NCI-H446 treated with DMSO at 0.1 percent for 48 hours (cell line): ENCODE measurements at places on chromosomes 2 and 18.

GRCh38 chr2:39522518-39522877 is 85.4 kb upstream of the MAP4K3 start:
- no peak for DNase-seq

DNA sequence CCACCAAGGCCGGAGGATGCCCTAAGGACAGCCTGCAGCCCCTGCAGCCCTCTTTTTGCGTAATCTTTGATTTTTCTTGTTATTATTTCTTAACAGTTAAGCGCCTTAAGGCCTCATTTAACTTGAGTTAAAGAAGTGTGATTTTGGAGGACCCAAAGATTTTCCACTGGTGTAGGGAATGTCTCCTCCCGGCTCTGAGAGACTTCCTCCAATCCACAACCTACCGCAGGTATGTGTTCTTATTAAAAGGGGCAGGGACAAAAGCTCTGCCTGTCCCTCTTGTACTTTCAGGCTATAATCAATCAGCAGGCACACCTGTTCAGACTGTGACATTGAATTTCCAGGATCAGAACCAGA is 285.1 kb downstream of the PRKCE start:
- DNase-seq: no peak

- DNase-seq: no peak
These were observed 19.7 kb downstream of the EIF5B start for GRCh38 chr2:99356853-99357252.

DNA sequence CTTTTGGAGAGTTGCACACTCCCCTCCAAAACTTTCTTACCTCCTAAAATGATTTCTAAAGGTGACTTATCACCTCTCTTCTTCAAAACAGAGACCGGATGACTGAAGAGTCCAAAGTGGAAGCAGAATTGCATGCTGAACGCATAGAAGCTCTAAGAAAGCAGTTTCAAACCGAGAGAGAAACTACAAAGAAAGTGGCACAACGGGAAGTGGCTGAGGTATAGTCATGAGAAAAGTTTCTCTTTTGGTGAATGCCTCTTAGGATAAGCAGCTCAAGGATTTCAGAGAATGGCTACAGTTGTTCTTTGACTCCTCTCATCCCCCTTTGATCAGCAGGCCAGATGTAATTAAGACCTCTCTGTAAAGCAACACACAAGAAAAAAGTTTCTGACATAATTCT is 73.6 kb downstream of the GTF3C3 start:
- DNase-seq: no peak

DNA sequence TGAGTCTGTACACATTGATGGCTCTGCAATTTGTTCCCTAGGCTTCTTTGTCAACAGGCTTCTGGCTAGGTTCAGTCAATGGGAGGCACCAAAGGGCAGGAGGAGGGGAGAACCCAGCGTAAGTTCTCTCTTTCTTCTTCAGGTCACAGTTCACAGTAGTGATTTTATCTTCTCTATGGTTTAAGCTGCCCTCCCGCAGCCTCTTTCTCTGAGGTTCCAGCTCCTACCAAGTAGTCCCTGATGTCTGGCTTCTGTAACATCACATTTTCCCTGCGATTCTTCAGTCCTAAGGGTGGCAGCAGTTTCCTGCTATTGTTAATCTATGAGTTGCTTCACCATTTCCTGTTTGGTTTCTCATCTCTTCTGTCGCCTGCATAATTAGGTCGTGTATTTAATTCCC is 107.4 kb downstream of the CPO start:
- DNase-seq: no peak

DNA sequence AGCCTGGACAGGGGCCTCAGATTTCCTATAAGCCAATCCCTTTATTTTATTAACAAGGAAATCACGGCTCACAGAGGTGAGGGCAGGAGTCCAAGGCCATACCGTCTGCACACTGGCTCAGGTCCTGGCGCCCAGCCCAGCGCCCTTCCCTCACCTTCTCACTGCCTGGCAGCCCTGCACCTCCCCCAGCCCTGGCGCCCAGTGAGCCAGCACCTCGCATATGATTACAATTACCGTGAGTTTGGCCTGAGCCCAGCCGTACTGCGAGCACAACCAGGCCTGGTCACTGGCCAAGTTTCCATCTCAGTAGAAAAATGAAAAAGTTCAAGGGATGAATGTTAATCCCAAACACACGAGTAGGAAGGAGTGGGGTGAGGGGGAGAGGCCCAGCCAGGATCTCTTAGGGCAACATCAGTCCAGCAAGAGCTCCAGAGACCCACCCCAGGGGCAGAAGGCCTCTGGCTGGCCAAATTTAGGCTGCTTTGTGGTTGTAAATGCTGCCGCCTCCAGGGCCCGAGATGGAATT is 68.4 kb downstream of the MCFD2 start:
- peak; percentile 84 for DNase-seq

DNA sequence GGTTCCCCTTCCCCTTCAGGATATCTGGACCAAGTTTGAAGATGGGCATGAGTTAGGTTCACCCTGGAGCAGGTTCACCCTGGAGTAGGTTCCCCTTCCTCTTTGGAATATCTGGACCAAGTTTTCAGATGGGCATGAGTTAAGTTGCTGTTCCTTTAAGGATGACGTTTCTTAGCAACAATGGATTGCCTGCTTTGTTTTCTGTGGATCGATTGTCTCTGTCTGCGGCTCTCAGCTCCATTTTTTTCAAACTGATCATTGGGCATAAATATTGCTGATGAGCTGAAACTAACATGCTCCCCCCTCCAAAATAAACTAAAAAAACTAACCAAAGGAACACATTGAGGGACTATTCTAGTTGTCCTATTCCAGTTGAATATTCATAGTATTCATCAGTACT is 149.5 kb downstream of the SPP2 start:
- no peak for DNase-seq

DNA sequence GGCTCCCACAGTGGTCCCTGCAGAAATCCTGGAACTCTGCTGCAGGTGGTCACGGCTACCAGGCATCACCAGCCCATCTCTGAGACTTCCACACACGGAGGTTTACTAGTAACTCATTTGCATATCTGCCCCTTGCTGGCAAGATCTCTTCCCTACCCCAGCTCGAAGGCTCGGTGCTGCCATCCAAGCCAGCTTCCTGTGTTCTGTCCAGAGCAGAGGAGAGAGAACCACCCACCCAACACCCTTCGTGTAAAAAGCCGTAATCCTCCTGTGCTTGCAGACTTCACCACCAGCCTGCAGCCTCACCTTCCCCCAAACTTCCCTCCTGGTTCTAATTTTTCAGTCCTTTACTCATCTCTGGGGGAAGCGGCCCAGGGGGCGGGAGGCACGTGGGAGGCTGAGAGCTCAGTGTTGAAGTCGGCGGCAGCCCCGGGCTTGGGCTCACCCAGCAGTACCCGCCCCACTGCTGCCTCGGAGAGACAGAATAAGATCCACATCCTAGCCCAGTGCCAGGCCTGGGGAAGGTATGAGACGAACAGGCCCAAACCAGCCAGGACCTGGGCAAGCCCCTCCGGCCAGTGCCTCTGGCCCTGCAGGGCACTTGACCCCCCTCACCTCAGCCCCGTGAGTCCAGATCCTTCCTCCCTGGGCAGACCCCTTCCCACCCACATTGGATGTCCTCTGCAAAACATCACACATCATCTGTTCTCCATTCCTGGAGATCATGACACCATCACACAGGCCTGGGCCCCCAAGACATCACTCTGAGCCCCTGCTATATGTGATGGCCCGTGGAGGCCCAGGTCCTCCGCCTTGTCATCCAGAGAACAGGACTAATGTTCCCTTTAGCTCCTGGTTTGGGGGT is 145.8 kb upstream of the ID2 start:
- DNase-seq: no peak
